AG09319 (cell line): ENCODE measurements at places on chromosomes 4 and X.

- DNase-seq: no peak
These were observed 5.8 kb downstream of the CNKSR2 start for GRCh38 chrX:21379991-21380390.

- no peak for DNase-seq
These were observed 729 bp upstream of the IRF2 start for GRCh38 chr4:184475096-184475461.

- DNase-seq: no peak
These were observed 302.4 kb downstream of the FAM47B start for GRCh38 chrX:35244796-35245508.

DNA sequence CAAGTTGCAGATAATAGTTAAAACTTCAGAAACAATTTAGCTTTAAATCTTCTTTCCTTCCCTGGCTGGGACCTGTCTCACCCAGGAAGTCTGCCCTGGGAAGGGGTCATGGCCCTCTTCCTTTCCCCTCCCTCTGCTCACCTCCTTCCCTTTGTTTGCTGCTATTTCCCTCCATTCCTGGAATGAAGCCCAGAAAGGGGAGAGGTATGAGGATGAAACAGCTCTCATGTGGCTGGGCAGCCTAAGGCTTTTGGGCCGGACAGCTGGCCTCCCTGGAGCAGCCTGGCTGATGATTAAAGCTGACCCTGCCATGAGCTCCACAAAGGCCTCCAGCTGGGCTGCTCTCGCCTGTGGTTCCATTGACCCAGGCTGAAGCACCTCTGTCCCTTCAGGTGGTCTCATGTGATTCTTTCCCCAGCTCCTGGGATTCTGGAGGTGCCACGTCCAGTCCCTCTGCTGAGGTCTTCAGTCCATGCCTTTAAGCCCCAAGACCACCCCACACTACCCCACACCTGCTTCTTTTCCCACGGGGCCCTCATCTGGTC is 202.1 kb downstream of the PTTG2 start:
- peak; percentile 57 for DNase-seq

- DNase-seq: no peak
These were observed 7.2 kb downstream of the NFXL1 start for GRCh38 chr4:47907089-47907646.
